ENCODE measurements at places on chromosomes 3 and 15.

- DNase-seq, result no peak
These were observed 66.3 kb downstream of the NTRK3 start for GRCh38 chr15:88190232-88190631.

- DNase-seq, result no peak
These were observed at the start of gene MUC13 for GRCh38 chr3:124934577-124934976. Gene MUC13, minus strand, starts transcription at chr3:124934751. Its CDS starts 39 bp downstream, at chr3:124934712.

DNA sequence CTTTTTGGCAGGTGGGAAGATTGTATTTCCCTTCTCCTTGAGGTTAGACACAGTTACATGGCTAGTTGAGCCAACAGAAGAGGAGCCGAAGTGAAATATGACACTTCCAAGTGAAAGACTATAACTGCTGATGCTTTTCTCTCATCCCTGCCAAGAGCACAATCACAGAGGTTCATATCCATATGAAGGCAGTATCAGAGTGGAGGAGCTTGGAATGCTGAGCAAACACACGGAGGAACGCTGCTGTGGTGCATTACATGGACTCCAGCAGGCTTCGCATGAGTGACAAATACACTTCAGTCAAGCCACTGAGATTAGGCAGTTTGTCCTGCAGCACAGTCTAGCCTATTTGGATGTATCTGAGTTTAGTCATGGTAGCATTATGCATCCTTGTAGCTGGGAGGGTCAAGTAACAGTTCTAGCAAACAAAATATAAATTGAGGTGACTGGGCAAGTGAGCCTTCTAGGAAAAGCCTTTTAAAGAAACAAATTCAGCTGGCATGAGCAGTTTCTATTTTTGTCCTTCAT lies 5.4 kb downstream of the IQCF6 start:
- no peak for DNase-seq

DNA sequence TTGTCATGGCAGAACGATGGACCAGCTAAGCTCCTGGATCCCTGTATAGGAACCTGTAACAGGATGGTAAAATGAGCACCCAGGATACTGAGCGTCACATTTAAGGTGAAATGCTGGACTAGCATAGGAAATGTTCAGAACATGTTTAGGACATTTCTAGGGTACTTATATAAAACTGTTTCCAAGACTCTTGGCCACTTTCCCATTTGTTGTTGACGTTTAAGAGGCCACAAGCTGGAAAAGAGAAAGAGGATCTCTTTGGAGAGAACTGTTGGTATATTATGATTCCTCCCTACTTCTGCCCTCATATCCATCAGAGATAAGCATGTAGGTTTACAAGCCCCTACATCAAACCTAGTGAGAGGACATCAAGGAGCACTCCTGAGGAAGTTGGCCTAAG lies 57.5 kb downstream of the SCN11A start:
- no peak for DNase-seq

GRCh38 chr3:122318620-122319019 lies 6.4 kb upstream of the CSTA start:
- DNase-seq, result no peak

DNA sequence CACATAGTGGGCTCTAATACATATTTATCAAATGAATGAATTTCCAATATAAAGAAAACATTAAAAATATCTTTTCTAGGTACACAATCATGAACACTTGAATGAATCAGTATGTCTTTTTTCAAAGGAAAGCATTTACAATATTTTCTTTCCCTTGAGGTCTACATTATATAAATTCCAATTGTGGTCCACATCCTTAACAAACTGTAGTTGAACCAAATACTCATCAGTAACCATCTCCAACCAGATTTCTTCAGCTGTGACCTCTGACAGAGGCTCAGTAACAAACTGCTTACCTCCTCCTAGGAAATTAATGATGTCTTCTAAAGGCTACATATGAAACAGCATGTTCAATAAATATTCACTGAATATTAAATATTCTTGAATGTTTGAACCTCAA lies 58.8 kb downstream of the CFAP20DC start:
- DNase-seq, result no peak

DNA sequence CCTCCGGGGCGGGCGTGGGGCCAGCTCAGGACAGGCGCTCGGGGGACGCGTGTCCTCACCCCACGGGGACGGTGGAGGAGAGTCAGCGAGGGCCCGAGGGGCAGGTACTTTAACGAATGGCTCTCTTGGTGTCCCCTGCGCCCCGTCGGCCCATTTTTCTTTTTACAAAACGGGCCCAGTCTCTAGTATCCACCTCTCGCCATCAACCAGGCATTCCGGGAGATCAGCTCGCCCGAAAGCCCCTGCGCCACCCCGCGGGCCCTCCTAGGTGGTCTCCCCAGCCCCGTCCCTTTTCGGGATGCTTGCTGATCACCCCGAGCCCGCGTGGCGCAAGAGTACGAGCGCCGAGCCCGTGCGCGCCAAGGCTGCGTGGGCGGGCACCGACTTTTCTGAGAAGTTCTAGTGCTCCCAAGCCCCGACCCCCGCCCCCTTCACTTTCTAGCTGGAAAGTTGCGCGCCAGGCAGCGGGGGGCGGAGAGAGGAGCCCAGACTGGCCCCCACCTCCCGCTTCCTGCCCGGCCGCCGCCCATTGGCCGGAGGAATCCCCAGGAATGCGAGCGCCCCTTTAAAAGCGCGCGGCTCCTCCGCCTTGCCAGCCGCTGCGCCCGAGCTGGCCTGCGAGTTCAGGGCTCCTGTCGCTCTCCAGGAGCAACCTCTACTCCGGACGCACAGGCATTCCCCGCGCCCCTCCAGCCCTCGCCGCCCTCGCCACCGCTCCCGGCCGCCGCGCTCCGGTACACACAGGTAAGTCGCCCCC lies at the start of gene THBS1:
TSS of gene THBS1 (plus strand) at position 595 of the 757 bp plus-strand sequence. CDS start 779 bp downstream, outside the sequence.
- DNase-seq, result peak; percentile 49
